ENCODE measurements at places on chromosomes 5 and 9. TPM values are rescaled to one million over a fixed set of nuclear protein-coding genes. Genes with fewer than 3 reads are reported as not detected.

HK3 gene
- total RNA-seq = not detected

OR1Q1 gene
- not detected for total RNA-seq

CCDC112 gene
- 11.8 TPM for total RNA-seq

C1QTNF2 gene
- not detected for total RNA-seq

DMRT3 gene
- not detected for total RNA-seq

BRINP1 gene
- total RNA-seq = 14.4 TPM

DNAI1 gene
- 0.96 TPM for total RNA-seq

PTPA gene
- total RNA-seq = 166 TPM

FOXD4L4 gene
- total RNA-seq = not detected

EQTN gene
- total RNA-seq = 2.1 TPM

Data from H7 (cell line).